ENCODE measurements at places on chromosomes 4 and X.

- no peak for DNase-seq
Observed at GRCh38 chrX:127764674-127765073, 287.5 kb downstream of the ACTRT1 start.

- no peak for DNase-seq
Observed at GRCh38 chr4:40486534-40486933, 143.1 kb downstream of the RBM47 start.

- DNase-seq = no peak
Observed at GRCh38 chr4:60562334-60562733, 637.8 kb upstream of the ADGRL3 start.

DNA sequence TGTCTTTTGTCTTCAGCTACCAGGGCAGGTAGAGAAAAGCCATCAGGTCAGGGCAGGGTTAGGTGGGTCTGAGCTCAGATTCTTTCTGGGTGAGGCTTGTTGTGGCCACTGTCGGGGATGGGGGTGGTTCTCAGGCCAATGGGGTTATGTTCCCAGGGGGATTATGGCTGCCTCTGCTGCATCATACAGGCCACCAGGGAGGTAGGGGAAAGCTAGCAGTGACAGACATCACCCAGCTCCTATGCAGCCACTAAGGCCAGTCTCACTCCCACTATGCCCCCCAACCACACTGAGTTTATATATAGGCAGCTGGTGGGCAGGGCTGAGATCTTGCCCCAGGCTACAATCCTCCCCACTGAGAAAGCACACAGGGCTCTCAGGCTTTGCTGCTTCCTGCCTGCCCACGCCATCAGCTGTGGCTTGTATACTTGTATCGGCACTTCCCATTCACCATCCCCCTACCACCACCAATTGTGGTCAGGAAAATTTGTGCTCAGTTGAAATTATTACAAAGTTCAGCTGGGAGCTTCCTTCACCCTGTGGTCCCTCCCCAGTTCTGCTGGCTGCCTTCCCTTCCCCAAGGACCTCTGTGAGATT, 72.6 kb upstream of the PTPN13 start:
- no peak for DNase-seq

- no peak for DNase-seq
Observed at GRCh38 chr4:929096-929765, 2.9 kb downstream of the GAK start.

- no peak for DNase-seq
Observed at GRCh38 chr4:38548256-38548655, 115.7 kb upstream of the KLF3 start.

DNA sequence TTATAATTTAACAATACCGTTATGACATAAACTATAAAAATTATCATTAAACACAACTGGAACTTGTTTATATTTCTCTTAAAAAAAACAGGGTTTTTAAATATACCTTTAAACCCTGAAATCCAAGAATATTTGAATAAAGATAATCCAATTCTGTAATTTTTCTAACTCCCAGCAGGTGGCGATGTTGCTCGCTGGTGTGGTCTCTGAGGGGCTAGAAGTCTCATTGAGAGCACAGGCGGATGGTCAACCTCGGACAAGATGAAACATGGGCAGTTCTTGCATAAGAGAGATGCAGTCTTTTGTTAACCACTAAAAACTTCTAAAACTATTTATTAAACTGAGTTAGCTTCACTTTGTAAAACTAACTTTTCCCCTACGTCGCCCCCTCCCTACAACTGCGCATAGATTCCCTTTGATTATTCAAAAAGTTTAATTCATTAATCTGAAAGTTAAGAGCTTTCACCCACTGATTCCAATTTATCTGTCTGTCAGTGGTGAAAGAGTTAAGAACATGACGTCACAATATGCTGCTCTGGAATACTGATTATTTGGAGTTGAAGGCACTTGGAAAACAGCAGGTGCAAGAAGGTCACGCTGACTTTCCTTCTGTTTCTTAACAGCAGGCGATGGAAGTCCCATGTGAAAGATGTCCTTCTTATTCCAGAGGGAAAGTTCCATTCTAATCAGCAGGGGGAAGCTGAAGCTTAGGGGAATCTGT, 29.5 kb downstream of the DMP1 start:
- peak; percentile 62 for DNase-seq

DNA sequence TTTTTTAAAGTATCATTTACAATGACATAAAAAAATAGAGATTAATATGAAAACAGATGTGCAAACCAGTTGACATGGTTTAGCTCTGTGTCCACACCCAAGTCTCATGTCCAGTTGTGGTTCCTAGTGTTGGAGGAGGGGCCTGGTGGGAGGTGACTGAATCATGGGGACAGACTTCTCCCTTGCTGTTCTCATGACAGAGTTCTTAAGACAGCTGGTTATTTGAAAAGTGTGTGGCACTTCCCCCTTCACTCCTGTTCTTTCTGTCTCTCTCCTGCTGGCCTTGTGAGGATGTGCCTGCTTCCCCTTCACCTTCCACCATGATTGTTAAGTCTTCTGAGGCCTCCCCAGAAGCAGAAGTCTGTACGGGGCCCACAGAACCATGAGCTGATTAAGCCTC, 23.8 kb downstream of the CNOT6L start:
- no peak for DNase-seq

DNA sequence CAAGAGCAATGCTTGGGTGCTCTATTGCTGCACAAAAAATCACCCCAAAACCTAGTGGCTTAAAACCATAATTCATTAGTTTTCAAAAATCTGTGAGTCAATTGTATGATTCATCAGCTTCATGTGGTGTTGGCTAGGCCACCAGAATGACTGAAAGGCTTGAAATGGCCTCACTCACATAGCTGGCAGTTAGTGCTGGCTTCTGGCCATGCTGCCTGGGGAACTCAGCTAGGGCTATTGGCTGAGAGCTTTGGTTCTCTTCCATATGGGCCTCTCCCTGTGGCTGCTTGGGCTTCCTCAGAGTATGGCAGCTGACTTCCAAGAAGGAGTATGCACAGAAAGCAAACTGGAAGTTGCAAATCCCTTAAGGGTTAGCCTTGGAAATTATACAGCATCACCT, 3.1 kb upstream of the MTMR1 start:
- no peak for DNase-seq
